Myocyte (in vitro differentiated cells): ENCODE measurements at places on chromosomes 7 and 10. TPM values are rescaled to one million over a fixed set of nuclear protein-coding genes. Genes with fewer than 3 reads are reported as not detected.

- no peak for DNase-seq
These were observed 10.7 kb downstream of the CBLL1 start for GRCh38 chr7:107754642-107755041.

- no peak for DNase-seq
These were observed 287.7 kb downstream of the DOCK4 start for GRCh38 chr7:111918461-111918860.

GRCh38 chr7:4123823-4124222 is 558.3 kb upstream of the FOXK1 start:
- DNase-seq: peak; percentile 100

DNA sequence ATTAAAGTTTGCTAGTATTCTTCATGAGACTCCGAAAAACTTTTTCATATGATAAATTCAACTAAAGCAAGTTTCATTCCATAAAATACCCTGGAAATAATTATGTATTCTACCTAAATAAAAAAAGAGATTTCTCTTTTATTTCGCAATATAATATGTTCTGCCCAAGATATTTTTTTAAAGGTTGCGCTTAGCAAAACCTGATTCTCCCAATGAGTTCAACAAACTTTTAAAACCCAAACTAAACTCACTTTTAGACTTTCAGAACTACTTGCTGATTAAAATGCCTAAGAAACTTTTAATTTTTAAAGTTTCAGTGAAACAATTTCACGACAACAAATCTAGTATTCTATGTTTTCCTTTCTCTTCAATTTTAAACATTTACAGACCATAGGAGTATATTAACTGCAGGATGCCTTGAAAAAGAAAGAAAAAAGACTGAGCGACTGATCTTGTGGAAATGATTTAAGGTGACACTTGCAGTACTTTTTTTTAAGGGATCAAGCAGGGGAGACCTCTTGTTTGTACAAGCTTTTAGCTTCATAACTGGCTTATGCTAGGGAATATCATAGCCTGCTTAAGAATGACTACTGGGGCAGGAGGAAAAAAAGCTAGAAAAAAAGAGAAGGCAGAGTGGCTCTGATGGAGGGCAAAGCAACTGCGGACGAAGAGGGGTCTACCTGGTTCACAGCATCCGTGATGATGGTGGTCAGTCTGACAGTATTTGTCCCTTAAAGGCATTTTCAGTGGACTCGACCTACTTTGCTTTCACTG is 1.5 kb downstream of the ZNF800 start:
- DNase-seq: peak; percentile 3

The KNDC1 gene
- total RNA-seq: not detected in 2 replicates

The ITGB8 gene
- 19.7 and 23.6 TPM in 2 replicates for total RNA-seq

The GRM8 gene
- total RNA-seq: 0.72 and 0.99 TPM in 2 replicates

The MRLN gene
- 227 and 432 TPM in 2 replicates for total RNA-seq

The WDFY4 gene
- total RNA-seq: 0.03 TPM in 1 of 2 replicates, not detected in the other
